CD4-positive, CD25-positive, alpha-beta regulatory T cell (primary cell): ENCODE measurements at places on chromosomes 7 and 10. TPM values are rescaled to one million over a fixed set of nuclear protein-coding genes. Genes with fewer than 3 reads are reported as not detected.

Gene GIMAP4
- total RNA-seq = 90.1 TPM

DNA sequence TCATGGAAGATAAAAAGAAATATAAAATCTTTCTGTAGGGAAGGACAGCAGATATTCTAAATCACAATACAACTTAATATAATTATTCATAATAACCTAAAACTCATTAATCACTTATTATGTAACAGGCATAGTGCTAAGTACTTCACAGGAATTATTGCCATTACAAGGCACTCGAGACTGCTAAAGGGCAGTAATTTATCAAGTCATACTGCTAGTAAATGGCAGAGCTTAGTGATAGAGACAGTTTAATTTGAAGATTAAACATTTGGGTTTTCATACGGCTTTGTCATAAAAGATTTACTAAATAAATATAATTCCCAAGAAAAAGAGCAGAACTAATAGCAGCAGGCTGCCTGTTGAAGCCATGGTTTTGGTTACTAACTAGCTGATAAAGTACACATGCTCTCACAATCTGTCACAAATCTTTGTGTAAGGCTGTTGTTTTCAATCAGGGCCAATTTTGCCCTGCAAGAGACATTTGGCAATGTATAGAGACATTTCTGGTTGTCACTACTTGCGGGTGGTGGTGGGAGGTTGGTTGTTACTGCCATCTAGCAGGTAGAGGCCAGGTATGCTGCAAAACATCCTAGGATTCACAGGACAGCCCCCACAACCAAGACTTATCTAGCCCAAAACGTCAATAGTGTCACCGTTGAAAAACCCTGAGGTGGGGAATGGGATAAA, 233.3 kb upstream of the CACNA2D1 start:
- DNase-seq = no peak

- no peak for DNase-seq
Measured at GRCh38 chr7:88291398-88292173, 15.1 kb downstream of the STEAP4 start.

DNA sequence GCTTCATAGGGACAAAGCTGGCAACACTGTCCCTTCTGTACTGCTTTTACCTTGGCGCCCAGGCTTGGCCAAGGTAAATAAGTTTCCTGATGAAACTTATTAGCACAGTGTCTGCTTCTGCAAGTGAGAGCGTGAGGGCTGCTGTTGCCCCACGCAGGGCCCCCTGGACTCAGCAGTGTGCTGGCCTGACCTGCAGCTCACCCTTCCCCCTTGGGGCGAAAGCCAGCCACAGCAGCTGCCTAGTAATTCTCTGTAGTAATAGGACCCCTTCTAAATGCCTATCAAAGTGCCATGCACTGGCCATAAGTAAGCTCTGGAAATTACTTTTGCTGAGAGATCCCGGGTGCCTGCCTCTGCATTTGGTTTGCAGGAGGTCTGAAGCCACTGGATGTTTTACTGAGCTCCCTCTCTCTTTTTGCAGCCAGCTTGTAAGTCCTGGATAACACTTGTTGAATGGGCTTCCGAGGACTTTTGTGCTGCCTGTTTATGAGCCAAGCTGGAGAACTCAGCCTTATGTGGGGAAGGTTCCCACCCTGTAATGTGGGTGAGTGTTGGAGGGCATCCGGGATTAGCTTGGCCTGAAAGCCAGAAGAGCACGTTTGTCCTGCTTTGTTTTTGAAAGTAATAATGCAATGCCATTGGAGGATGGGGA, 293.9 kb downstream of the C7orf25 start:
- no peak for DNase-seq

DNA sequence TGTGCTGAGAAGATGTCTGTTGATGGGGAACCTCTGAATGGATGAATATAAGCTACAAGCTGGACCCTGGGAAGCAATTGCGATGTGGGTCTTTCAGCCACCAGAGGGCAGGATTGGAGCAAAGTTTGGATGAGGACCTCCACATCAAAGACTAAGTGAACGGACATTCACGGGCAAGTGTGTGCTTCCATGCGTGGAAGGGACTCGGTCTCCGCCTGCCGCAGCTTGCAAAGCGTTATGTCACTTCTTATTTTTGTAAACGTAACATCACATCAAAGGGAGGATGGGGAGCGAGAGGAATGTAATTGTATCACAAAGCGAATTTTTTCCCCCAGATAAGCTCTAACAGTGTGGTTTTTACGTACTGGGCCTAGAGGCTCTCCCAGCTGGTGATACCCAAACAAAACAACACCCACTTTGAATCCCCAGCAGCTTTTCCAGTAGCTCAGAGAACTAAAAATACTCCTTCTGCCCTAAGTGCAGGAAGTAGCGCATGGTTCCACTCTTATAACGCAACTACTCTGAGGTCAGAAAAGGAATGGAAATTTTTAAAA, 65.0 kb downstream of the VWA2 start:
- DNase-seq = peak; percentile 78
